ENCODE measurements at places on chromosomes 7 and 10.
A peak's percentile ranks its signal among the peaks of the same experiment; 100 is the strongest.

- H3K4me3 ChIP-seq: no peak overlapping the region
- no peaks in the 10 kb centered on the region for H3K27me3 ChIP-seq
- H3K36me3 ChIP-seq: no peaks in the 10 kb centered on the region
- peaks cover 38% of the 10 kb centered on the region for H3K4me1 ChIP-seq
- no peak for DNase-seq
These were observed 99.4 kb downstream of the CTBP2 start for GRCh38 chr10:125060826-125061556.

- DNase-seq: no peak
- H3K4me1 ChIP-seq: no peaks in the 10 kb centered on the region
- no peaks in the 10 kb centered on the region for H3K36me3 ChIP-seq
- no peak overlapping the region for H3K27ac ChIP-seq
- no peaks in the 10 kb centered on the region for H3K27me3 ChIP-seq
These were observed 123.8 kb upstream of the INSYN2A start for GRCh38 chr10:127320176-127320575.

- peaks cover 8% of the 10 kb centered on the region for H3K4me1 ChIP-seq
- no peaks in the 10 kb centered on the region for H3K36me3 ChIP-seq
- no peak overlapping the region for H3K4me3 ChIP-seq
- H3K27me3 ChIP-seq: no peaks in the 10 kb centered on the region
- no peak for DNase-seq
These were observed 30.0 kb downstream of the NET1 start for GRCh38 chr10:5442065-5442989.

- no peak for DNase-seq
- H3K27ac ChIP-seq: peak overlapping the region; percentile 93
- no peaks in the 10 kb centered on the region for H3K27me3 ChIP-seq
- H3K36me3 ChIP-seq: peaks cover 7% of the 10 kb centered on the region
- H3K4me3 ChIP-seq: peak overlapping the region; percentile 69
These were observed 660 bp downstream of the VCL start for GRCh38 chr10:73998623-73998928.

DNA sequence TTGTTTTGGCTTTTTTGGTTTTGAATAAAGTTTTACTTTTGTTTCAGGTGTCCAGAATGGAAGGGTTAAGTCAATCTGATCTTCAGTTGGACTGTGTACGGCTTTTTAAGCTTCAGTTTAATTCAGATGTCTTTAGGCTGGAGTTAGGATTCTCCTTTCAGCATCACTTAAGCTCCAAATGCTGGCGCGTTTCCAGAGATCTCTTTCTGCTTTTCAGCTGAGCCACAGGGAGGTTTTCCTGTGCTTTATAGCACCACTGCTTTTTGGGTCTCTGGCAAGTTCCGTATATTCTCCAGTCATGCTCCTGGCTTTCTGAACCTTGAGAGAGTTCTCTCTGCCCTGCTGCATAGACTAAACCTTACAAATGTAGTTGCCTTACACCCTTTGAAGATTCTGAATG, 60.0 kb downstream of the VTI1A start:
- peaks cover 3% of the 10 kb centered on the region for H3K4me1 ChIP-seq
- no peak overlapping the region for H3K27ac ChIP-seq

- H3K36me3 ChIP-seq: no peaks in the 10 kb centered on the region
- H3K27ac ChIP-seq: no peak overlapping the region
- peaks cover 2% of the 10 kb centered on the region for H3K27me3 ChIP-seq
- no peak overlapping the region for H3K4me3 ChIP-seq
- DNase-seq: no peak
These were observed 221.4 kb downstream of the ADARB2 start for GRCh38 chr10:1515780-1516491.

DNA sequence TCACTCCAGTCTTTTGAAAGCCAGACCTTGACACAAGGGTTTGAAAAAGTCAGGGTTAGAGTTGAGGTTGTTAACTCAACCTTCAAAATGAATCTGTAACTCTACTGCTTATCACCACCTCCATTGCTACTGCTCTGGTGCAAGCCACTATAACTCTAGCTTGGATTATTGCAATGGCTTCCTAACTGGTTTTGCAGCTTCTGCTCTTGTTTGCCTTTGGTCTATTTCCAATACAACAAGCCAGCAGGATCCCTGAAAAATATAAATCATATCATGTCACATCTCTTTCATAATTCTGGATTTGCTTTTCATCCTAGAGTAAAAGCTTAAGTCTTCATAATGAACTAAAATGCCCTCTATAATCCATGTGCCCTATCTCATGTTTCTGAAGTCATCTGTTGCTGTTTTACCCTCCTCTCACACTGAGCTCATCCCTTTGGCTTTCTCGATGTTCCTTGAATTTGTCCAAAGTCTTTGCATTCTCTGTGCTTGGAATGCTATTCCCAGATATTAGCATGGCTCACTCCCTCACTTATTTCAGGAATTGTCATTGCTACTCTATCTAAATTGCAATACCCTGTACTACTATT, 10.9 kb downstream of the TAS2R60 start:
- no peaks in the 10 kb centered on the region for H3K36me3 ChIP-seq
- no peak overlapping the region for H3K27ac ChIP-seq
- no peak overlapping the region for H3K4me3 ChIP-seq
- no peaks in the 10 kb centered on the region for H3K27me3 ChIP-seq
- H3K4me1 ChIP-seq: no peaks in the 10 kb centered on the region

DNA sequence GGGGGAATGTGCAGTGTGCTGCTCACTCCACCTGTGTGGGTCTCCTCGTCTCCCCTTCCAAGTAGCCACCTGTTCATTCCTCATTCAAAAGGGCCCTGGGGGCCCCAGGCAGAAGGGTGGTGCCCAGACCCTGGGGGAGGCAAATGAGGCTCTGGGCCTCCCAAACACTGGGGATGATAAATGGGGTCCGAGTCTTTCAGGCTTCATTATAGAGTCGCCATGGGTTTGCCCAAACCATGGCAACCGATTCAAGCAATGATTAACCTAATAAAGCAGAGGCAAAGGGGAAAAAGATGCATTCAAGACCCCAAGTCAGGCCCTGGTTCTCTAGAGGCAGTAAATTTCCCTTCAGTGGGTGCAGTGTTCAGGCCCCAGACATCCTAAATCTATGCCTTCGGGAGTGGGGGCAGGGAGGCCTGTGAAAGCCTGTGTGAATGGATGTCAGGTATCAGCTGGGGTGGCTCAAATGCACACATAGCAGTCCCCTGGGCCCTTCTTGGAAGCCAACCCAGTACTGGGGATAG, 10.4 kb downstream of the NEUROG3 start:
- peaks cover 22% of the 10 kb centered on the region for H3K27me3 ChIP-seq
- no peaks in the 10 kb centered on the region for H3K36me3 ChIP-seq
- DNase-seq: no peak
- H3K4me3 ChIP-seq: no peak overlapping the region
- H3K4me1 ChIP-seq: no peaks in the 10 kb centered on the region
- H3K27ac ChIP-seq: no peak overlapping the region

- no peaks in the 10 kb centered on the region for H3K4me1 ChIP-seq
- H3K36me3 ChIP-seq: no peaks in the 10 kb centered on the region
- no peak for DNase-seq
- H3K27me3 ChIP-seq: peaks cover 21% of the 10 kb centered on the region
- no peak overlapping the region for H3K27ac ChIP-seq
These were observed 18.4 kb upstream of the MACROH2A2 start for GRCh38 chr10:70034232-70034631.

DNA sequence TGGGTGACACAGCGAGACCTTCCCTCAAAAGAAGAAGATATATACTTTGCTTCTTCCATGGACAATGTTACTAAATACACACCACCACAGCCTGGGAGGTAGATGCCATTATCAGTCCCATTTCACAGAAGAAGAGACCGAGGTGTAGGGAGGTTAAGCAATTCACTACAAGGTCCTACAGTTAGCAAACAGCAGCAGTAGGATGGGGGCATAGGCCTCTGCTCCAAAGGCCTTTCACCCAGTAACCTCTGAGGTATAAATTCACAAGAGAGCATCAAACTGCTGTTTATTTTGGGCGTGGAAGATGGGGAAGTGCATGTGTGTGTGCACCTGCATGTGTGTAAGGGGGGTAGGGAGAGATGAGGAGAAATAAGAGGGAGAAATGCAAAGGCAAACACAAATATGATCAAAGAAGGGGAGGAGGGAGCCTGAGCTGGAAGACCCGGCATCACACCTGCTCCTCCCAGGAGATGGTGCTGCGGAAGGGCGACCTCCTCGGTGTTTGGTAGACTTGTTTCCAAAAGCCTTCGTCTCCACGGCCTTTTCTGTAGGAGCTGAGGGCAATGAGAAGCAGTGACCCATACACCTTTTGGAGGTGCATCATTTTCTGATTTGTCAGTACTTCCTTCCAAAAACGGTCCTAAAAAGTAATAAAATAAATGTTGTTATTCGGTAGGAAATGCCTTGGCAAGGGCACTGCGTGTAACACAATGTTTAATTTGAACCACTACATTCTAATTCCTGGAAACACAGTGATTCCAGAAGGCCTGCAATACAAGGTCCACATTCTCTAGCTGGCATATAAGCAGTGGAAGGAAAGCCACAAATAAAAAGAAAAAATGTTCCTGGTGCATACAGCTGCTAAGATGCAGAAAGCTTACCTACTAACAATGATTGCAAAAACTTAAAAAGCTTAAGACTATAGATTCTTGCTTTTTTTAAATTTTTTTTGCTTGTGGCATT, 25.9 kb upstream of the ACSL5 start:
- H3K4me3 ChIP-seq: no peak overlapping the region
- no peaks in the 10 kb centered on the region for H3K4me1 ChIP-seq
- no peak for DNase-seq
- H3K27ac ChIP-seq: no peak overlapping the region
- no peaks in the 10 kb centered on the region for H3K27me3 ChIP-seq

DNA sequence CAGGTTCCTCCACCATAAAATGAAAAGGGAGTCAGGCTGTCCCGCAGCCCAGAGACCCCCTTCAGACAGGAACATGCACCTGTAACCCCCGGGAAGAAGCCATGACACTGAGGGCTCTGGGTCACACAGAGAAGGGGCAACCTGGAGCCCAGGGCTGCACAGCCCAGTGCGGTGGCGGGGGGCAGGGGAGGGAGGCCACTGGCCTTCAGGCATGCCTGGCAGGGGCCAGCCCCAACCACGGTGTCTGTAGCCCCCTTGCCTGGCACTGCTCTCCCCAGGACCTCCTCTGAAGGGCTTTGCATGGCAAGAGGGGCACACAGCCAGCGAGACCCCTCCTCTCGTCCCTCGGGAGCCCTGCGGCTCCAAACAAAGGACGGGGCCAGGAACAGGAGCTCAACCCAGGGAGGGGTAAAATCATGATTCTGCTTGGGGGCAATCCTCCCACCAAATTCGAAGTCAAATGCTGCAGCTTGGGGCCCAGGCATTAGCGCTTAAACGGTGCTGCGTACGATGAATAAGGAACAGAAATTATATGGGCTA, 235.1 kb downstream of the MAD1L1 start:
- no peak for DNase-seq
- H3K36me3 ChIP-seq: no peaks in the 10 kb centered on the region
- no peaks in the 10 kb centered on the region for H3K27me3 ChIP-seq
- no peak overlapping the region for H3K27ac ChIP-seq

DNA sequence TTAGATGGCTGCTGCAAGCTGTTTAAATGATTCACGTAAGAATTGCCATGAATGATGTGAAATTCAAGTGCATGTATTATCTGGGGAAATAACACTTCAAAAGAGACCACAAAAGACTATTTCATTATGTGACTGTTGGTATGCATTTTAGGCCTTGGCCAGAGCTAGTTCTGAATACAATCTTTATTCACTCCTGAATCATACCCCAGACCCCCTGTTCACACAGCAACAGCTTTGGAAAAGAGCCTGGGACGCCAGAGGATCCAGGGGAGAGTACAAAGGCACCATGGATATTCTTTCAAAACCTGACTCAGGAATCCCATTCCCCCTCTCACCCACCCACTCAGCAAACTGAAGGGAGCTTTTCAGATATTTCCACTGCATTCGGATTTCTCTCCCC, 377.1 kb upstream of the DPP6 start:
- H3K27me3 ChIP-seq: no peaks in the 10 kb centered on the region
- H3K27ac ChIP-seq: no peak overlapping the region
- no peaks in the 10 kb centered on the region for H3K36me3 ChIP-seq
- DNase-seq: no peak

- H3K27ac ChIP-seq: no peak overlapping the region
- no peak for DNase-seq
- H3K27me3 ChIP-seq: no peaks in the 10 kb centered on the region
- H3K4me1 ChIP-seq: peaks cover 4% of the 10 kb centered on the region
These were observed 8.4 kb upstream of the PGAM2 start for GRCh38 chr7:44073664-44074348.

GRCh38 chr10:129079705-129080104, 387.3 kb upstream of the MGMT start:
- H3K36me3 ChIP-seq: no peaks in the 10 kb centered on the region
- H3K27me3 ChIP-seq: no peaks in the 10 kb centered on the region
- DNase-seq: no peak
- no peak overlapping the region for H3K27ac ChIP-seq
- no peaks in the 10 kb centered on the region for H3K4me1 ChIP-seq
- H3K4me3 ChIP-seq: no peak overlapping the region

- no peaks in the 10 kb centered on the region for H3K4me1 ChIP-seq
- H3K27ac ChIP-seq: no peak overlapping the region
- H3K4me3 ChIP-seq: no peak overlapping the region
- no peak for DNase-seq
- H3K27me3 ChIP-seq: no peaks in the 10 kb centered on the region
These were observed 6.5 kb downstream of the NACAD start for GRCh38 chr7:45082031-45082830.

DNA sequence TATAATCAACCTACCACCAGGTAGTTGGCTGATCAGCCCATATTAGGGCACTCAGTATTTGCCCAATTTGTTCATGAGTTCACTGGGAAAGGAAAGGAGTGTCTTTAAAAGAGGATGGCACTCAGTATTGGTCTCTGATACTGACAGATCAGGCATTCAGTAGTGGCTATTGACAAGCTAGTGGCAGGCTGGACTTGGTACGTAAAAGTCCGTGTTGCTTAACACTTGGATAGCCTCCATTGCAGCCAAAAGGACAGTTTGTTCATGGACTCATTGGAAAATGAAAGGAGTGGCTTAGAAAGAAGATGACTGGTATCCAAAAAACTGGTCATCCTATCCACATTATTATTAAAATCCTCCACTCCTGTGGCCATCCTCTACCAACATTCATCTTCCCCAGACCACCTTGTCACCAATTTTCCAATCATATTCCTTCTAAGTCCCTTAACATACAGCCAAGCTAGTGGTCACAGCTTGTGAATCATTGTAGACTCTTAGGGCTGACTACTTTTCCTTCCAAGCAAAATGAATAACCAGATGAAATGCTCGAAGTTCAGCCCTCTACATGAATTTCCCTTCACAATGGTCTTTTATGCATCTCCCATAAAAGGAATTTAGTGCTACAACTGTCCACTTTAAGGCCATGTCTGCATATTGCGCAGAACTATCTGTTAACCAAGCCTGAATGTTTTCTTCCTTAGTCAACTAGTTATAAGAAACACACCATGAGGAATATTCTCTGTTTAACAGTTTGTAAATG, 78.6 kb upstream of the MAGI2 start:
- no peaks in the 10 kb centered on the region for H3K27me3 ChIP-seq
- no peak overlapping the region for H3K4me3 ChIP-seq
- no peaks in the 10 kb centered on the region for H3K36me3 ChIP-seq
- no peaks in the 10 kb centered on the region for H3K4me1 ChIP-seq
- H3K27ac ChIP-seq: no peak overlapping the region

GRCh38 chr10:14545827-14546226, 215.1 kb upstream of the FRMD4A start:
- no peaks in the 10 kb centered on the region for H3K4me1 ChIP-seq
- H3K4me3 ChIP-seq: no peak overlapping the region
- no peak for DNase-seq
- no peaks in the 10 kb centered on the region for H3K36me3 ChIP-seq
- H3K27me3 ChIP-seq: no peaks in the 10 kb centered on the region
- no peak overlapping the region for H3K27ac ChIP-seq
